Gastroesophageal sphincter (tissue), 4 donors: ENCODE measurements at places on chromosomes 5 and 9. TPM values are rescaled to one million over a fixed set of nuclear protein-coding genes. Genes with fewer than 3 reads are reported as not detected.

- no peak for ATAC-seq
These were observed 1660.8 kb upstream of the ACO1 start for GRCh38 chr9:30723656-30724055.

- no peak for ATAC-seq
These were observed 3.0 kb downstream of the RNF130 start for GRCh38 chr5:180068519-180069090.

- ATAC-seq: no peak
These were observed 7.9 kb upstream of the ACSL6 start for GRCh38 chr5:132019337-132019736.

DNA sequence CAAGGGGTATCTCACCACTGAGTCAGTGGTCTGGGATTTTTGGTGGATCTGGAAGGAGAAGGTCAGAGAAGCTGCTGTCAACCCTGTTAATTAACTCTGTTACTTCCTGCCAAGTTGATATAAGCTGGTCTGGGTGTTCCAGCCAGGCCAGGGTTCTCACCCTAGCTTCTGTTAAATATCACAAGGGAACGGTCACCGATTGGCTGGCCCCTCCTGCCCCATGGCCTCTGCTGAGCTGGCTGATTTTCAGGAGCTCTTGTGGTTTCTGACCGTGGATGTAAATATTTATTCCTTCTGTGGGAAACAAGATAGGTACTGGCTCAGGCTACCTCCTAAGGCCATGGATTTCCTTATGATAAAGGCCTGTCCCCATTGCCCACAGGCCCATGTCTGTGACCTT lies 1.0 kb downstream of the ADAMTS13 start:
- no peak for ATAC-seq

- ATAC-seq: no peak
These were observed 824.0 kb upstream of the ARRDC3 start for GRCh38 chr5:92207151-92207550.

DNA sequence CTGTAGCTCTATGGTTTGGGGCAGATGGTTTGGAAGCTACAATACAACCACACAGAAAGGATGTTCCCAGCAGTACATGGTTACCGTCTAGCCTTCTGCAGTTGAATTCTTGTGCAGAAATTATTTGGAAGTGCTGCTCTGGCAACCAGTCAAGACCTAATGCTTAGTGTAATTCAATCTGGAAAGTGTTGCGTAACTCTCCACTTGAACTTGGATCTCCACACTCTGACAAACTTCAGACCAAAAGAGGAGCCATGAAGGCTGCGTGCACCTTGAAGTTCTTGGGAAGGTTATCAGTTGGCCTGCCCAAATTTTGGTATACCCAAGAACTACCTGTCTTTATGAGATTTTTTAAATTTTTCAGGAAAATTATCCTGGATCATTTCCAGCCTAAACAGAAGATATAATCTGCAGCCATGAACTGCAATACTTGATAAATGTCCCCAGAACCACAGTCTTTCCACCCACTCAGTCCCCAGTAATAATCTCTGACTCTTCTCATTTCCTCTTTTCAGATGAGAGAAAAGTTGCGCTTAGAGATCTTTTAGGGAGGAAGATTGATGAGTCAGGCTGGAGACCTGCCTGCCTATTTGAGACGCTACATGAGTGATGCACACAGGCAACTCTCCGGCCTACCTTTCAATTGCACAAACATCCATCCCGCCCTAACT lies 159.9 kb downstream of the FANCC start:
- peak; percentile 95 for ATAC-seq

GRCh38 chr5:16673241-16674201 lies 56.7 kb upstream of the RETREG1 start:
- ATAC-seq: no peak

GRCh38 chr5:115484368-115484767 lies 60.2 kb downstream of the FEM1C start:
- no peak for ATAC-seq

- no peak for ATAC-seq
These were observed 137.7 kb downstream of the SNX18 start for GRCh38 chr5:54655266-54655665.

GRCh38 chr9:130117816-130118632 lies 54.2 kb upstream of the NCS1 start:
- peak; percentile 60 for ATAC-seq

DNA sequence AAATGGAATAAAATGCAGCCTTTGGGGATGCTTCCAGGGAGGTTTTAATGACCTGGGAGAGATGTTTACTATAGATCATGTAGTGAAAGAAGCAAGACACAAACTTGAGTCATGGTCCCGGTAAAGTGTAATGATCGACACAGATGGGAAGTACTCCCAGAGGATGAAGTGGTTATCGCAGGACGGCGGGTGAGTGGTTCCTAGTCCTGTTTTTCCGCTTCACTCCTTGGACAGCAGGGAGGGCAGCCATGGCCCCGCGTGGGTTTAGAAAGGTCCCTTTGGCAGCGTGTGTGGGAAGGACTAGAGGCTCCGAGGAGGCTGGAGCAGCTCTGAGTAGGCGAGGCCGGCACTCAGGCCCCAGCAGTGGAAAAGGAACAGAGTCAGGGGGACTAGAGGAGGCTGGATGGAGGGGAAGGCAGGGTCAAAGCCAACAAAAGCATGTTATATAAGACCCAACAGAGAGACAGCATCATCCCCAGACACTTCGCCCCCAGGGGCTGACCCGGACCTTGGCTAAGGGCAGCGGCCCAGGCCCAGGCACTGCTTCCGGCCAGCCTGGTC lies 49.2 kb upstream of the STXBP1 start:
- no peak for ATAC-seq

GRCh38 chr9:79765466-79765865 lies 193.7 kb downstream of the TLE4 start:
- no peak for ATAC-seq

DNA sequence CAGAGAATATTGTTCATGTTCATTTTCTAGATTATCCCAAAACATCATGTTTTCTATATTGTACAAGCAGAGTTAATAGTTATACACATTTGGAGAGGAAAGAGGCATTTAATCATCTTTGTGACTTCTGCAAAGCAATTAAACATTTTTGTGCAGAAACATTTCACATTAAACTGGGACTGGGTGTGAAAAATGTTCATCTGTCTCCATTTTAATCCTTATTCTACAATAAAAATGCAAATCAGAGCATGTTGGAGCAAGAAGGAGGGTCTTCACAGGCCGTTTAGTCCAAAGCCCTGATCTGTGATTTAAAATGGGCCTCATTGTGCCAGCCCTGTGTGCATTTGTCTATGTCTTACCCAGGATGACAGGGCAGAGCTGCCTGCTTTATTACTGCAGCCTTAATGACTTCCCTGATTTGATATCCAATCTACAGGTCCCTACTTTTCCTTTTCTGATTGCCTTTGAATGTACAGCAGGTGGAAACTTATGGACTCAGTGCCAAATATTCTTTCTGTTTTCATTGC lies 183.5 kb downstream of the CAVIN4 start:
- no peak for ATAC-seq

- ATAC-seq: no peak
These were observed 374.9 kb upstream of the TRPC7 start for GRCh38 chr5:136740228-136740627.

GRCh38 chr5:57445006-57445704 lies 37.5 kb downstream of the ACTBL2 start:
- no peak for ATAC-seq

DNA sequence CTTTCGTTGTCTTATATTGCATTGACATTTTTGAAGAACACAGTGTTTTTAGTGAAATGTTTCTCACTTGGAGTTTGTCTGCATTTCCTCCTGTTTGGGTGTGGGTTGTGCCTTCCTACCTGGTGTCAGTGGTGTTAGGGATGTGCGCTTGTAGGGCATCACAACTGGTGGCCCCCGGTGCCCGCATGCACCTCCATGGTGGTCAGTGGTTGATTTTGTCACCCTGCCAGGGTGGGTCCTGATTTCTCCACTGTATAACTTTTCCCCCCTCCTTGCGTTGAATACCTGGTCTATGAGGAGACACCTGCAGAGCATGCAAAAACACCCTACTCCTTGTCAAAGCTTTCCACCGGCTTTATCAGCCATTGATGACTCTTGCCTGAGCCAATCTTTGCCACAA lies 132.9 kb downstream of the BARX1 start:
- ATAC-seq: no peak

DNA sequence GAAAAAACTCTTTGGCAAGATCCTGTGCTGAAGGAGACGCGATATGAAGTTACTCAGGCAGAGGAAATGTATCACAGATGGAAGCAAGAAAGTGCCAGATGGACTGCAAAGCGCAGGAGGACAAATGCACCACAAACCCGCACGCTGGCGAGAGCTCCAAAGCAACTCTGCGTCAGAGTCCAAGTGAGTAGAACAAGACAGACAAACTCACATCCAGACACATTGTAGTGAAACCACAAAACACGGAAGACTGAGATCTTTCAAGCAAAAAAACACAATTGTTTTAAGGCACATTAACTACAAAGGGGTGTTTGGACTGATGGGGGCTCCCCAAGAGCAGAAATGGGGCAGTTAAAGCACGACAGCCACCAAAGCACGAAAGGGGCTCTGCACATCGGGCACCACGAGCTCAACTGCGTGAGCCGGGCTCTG lies 39.2 kb upstream of the NKD2 start:
- ATAC-seq: no peak

DNA sequence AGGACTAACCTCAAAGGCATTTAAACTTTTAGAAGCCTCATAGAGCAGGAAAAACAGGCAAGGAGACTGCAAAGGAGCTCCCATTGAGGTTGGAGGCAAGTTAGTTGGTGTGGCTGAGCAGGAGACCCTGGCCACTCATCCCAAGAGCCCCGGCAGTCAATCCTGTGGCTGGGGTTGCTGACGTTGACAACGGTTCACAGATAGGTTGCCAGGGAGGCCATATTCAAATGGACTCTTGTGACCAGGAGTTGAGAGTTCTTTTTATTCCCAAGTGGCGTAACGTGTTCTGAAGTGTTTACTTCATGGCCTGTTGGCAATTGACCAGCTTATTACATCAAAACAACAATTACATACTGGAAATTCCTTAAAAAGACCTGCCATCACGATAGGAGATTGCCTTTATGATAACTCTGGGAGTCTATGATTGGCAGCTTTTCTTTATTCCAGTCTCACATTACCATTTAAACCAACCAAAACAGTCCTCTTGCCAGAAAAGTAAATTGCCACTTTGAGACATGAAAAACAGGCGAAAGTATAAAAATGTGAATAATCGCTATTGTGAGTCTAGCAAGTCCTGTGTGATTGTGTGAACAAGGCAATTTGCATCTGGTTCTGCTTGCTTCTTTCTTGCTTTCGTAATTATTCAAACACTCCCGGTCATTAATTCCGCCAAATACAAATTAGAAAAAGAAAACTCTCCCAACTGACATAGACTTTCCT lies 394.9 kb downstream of the MED10 start:
- no peak for ATAC-seq

DNA sequence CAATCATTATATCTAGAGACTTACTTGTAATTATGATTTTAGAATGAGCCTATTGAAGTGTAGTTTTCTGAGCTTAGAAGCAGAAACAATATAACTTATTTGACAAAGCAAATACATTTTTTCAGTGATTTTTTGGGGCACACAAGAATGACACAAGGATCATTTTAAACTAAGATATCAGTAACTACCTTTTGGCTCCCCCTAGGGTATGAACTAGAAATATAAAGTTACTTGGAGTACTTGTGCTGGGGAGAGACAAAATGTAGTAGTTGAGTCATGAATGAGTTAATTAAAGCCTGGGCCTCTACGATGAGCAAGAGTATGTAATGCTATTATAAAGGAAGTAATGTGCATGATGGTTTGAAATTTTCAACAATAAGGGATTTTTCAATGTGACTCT lies 1244.1 kb upstream of the ACO1 start:
- ATAC-seq: no peak

GRCh38 chr5:175102717-175103116 lies 341.3 kb downstream of the DRD1 start:
- no peak for ATAC-seq

- ATAC-seq: peak; percentile 70
These were observed 444.6 kb downstream of the ZNF608 start for GRCh38 chr5:124301850-124302249.

GRCh38 chr5:61866930-61867329 lies 439.1 kb upstream of the KIF2A start:
- no peak for ATAC-seq

- ATAC-seq: peak; percentile 26
These were observed 130.9 kb downstream of the PALM2AKAP2 start for GRCh38 chr9:109910671-109911518.

- ATAC-seq: no peak
These were observed 10.7 kb downstream of the PHYKPL start for GRCh38 chr5:178221853-178222252.

- no peak for ATAC-seq
These were observed 236.2 kb upstream of the RASEF start for GRCh38 chr9:83299094-83299493.

GRCh38 chr9:72596451-72597180 lies 75.2 kb downstream of the TMC1 start:
- no peak for ATAC-seq

DNA sequence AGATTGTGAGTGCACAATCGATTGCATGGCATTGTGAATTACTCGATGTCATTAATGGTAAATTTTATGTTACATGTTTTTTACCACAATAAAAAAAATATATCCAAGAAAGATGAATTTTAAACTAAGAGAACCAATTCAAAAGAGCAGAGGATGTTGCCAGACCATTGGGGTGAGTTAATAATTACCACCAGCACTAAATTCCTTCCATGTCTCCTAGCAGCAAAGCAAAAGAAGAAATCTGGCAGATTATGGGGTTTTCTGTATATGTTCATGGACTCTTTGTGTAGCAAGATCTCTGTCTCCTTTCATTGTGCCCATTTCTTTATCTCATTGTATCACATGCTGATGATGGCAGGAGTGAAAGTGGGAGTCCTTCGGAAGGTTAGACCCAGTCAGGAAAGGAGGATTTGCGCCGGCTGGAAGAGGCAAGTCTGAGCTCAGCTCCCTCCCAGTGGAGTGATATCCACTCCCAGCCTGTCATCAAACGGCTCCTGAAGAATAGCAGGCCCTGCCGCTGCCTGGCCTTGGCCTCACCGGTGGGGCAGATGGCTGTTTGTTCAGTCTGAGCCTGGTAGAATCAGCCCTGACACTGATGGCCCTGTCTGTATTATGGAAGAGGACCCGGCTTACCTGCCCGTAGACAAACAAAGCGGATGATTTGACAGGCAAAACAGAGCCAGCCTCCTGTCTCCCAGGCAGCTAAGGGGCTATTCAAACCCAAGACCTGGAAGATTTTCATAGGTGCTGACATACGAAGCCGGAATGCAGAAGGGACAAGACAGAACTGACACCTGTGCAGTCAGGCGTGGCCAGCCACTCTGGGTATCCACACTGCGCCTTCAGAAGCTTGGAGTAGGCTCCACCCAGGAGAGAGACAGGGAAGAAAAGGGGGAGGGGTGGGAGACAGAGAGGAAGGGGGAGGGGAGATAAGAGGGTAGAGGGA lies 21.9 kb upstream of the FOXE1 start:
- no peak for ATAC-seq

Gene SCGB3A2
- not detected for total RNA-seq

Gene PCDHGB2
- total RNA-seq: 15.6 TPM

Gene NADK2
- 60.4 TPM for total RNA-seq

Gene SPINK7
- total RNA-seq: 0.89 TPM

Gene TLE1
- total RNA-seq: 73.9 TPM

Gene SLC4A9
- not detected for total RNA-seq

Gene GRXCR2
- not detected for total RNA-seq

Gene TMEM174
- total RNA-seq: not detected
